ENCODE measurements at places on chromosomes 11 and 22.

DNA sequence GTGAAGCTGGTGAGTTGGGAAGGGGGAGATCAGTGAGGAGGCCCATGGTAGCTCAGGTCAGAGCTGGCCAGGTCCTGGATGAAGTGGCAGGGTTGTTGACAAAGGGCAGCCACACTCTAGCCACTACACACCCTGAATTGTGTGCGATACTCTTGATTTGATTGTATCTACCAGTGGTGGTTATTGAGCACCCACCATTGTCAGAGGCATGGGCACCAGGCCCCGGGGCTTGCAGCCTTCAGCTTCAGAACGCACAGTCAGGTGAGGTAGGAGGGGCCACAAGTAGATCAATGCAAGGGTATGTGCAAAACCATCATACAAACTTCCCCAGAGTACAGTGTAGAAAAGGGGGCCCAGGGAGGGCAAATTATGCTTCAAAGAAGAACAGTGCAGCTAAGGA, 38.1 kb downstream of the MICAL2 start:
- no peak for DNase-seq

DNA sequence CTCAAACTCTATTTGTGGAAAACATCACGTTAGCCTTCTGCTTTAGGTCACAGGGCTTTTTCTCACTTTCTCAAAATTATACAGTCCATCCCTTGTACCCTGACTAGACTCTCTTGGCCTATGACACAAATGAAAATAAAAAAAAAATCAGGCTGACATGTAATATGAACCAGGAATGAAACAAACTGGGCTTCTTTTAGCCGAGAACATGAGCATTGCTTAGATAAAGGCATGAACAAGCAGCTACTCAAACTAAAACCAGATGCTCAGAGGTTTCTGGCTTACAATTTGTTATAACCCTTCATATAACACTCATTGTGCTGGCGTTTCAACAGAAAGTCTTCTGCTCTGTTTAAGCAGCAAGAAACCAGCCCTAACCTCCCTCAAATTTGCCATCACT, 265.5 kb upstream of the NARS2 start:
- peak; percentile 74 for DNase-seq

- DNase-seq = peak; percentile 73
Observed at GRCh38 chr11:86511086-86511551, 136.4 kb downstream of the CCDC81 start.

- peak; percentile 55 for DNase-seq
Observed at GRCh38 chr11:125621995-125622394, 3.0 kb upstream of the CHEK1 start.

DNA sequence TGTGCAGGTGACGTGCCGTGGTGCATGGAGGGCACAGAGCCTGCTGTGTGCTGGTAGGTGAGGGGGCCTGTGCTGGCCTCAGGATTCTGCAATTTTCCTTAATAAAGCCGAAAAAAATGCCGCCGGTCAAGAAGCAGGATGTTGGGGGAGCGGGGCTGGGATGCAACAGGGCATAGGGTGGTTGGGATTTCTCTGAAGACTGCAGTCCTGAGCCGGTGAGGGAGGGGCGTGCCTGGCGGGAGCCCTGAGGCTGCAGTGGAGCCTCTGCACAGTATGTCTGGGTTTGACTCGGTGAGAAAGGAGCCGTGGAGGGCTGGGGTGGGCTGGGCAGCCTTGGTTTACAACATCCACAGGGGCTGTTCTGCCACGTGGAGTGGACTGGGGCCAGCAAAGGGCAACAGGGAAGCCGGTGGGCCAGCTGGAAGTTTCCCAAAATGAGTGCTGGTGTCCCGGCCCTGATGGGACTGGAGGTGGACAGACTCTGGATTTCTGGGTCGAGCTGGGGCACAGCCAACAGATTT, 1.3 kb downstream of the CDHR5 start:
- no peak for DNase-seq

DNA sequence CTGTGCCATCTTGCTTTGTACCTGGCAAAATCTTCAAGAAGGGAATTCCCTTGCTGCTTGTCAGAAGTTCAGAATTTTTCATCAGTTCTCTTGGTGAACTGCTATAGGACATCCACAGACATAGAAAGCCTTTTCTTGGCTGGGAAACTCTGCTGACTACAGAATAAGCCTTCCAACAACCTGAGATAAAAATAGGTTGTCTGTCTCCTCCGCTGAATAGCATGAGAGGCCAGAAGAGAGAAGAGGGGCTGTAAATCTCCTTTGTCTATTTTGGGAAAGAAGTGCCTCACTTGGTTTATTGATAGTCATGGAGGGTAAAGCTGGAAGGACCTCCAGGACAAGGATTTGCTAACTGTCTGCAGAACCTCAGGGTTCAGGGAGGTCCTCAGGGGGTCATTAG, 48.2 kb downstream of the C11orf91 start:
- no peak for DNase-seq

DNA sequence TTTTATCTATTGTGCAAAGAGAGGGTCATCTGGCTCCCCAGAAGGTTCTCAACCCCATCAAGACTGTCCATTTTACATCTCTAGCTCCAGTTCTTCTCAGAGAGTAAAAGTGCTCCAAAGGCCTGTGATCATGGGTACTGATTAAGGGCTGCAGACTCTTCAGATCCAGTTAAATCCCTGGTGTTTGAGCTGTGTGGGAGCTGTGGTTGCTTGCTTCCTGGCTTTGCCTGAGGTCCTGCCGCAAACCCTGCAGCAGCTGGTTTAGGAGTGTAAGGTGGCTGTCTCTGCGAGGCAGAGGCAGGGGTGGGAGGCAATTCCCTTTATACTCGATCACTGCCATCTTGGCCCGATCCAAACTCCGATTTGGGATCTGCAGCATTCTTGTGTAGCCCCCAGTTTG, 1.2 kb downstream of the MRPL17 start:
- peak; percentile 53 for DNase-seq
